ENCODE measurements at places on chromosomes 5 and 9. TPM values are rescaled to one million over a fixed set of nuclear protein-coding genes. Genes with fewer than 3 reads are reported as not detected.
A peak's percentile ranks its signal among the peaks of the same experiment; 100 is the strongest.

DNA sequence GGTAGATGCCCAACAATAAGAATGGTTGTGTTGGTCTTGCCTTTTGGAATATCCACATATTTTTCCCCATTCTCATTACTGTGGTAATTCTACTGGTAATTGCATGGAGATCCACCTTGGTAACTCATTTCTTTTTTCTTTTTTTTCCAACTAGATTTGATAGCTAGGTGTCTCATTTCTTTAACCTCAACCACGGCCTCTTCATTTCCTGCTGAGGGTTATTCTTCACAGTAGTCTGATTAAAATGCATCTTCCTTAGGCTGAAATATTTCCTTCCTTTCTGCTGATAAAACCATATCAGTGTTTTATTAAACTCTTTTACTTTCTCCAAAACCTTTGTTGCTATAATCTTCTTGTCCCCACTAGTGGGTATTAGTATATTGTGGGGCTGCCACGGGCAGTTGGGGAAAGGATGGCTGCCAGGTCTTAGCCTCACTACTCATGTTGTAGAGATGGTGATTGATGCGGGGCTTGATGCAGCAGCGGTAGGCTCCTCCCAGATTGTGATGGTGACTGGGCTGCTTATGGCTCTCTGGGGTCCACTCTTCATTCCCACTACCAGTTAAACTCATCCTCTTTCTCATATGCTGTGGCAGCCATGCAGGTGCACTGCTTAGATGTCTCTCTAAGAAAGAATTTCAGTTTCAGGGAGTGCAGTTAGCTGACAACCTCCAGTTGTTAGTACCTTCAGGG lies 35.9 kb downstream of the KIF2A start:
- no peak for DNase-seq

GRCh38 chr5:32449262-32449661 lies 4.7 kb upstream of the ZFR start:
- no peak for DNase-seq

DNA sequence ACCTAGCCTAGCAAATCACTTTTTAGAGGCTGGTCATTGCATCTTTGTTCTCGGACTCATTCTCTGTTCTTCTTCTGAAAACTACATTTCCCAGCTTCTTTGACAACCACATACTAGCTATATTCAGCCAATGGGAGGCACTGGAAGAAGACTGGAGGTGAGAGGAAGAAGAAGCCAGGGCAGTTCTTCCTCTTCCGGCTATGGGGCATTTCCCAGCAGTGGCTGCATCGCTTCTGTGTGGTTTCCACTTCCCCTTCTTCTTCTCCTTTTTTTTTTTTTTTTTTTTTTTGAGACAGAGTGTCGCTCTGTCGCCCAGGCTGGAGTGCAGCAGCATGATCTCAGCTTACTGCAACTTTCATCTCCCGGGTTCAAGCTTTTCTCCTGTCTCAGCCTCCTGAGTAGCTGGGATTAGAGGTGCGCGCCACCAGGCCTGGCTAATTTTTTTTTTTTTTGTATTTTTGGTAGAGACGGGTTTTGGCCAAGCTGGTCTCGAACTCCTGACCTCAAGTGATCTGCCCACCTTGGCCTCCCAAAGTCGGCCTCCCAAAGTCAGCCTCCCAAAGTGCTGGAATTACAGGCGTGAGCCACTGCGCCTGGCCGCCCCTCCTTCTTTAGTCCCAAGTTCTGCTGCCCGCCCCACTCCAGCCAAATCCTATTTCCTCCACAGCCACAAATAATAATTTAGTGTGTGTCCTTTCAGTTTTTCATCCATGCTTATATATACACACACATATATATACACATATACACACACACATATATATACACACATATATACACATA lies 6.9 kb upstream of the UBAP1 start:
- DNase-seq, result no peak

DNA sequence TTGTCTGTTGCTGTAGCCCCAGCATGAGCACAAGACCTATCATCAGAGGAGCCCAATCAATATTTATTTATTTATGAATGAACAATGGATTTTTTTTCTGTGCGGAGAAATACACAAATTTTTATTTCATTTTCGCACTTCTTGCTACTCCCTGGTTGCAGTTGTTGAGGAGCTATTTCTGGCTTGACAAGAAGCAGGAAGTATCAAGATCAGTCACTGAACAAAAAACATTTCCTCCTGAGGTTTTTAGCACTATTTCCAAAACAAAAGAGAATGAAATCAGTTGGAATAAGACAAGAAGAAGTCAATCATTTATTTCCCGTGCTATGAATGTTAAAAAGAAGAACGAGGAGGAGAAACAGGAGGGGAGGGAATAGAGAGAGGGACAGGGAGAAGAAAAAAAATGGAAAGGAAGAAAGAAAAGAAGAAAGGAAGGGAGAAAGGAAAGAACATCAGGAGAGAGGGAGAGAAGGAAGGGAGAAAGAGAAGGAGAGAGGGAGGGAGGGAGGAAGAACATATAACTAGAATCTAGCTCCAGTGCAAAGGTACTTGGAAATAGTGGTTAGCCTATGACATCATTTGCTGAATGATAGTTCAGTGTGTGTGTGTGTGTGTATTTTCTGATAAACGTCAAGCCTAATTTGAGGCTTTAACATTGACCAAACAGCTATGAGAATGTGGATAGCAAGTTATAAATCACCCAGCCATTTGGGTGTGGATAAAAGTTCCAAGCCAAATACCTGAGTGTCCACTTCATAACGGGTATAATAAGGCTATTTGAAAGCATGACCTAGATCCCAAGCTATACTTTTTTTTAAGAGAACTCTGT lies 586.0 kb downstream of the EBF1 start:
- DNase-seq, result peak; percentile 91

DNA sequence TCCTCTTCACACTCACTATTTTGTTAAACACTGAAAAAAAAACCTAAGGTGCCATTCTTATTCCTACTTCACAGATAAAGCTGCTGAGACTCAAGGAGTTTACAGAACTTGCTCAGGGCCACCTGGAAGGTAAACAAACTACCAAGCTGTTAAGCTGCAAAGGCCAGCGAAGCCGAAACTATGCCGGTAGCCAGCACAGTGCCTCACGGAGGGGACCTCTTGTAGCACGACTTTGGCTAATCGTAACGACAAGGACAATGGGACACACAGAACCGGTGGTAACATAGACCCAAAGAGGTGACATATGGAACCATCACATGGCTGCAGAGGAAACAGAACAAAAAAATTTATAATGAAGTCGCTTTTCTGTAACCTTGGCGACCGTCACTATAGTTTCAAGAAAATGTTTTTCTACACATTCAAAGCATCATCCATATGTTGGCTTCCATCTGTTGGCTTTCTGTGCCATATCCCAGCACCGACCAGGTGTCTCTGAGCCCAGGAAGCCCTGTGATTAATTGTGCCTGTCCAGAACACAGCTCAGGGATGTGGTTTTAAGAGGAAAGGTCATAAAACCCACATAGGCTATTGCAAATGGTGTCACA lies 60.3 kb downstream of the S1PR3 start:
- DNase-seq, result no peak

DNA sequence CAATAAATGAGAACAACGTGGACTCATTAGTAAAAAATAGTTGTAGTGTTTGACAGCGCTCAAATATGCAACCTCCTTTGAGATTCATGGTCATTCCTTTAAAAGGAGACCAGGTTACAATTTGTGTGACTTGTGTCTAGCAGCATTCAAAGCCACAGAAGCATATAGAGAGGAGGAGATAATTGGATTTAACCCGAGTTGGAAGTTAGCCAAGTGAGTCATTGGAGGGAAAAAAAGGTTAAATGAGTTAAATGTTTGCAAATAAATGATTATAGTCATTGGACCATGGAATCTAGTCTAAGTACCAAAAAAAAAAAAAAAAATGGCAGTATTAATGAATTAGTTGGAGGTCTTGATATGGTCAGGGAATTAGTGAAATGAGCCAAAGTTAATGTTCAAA lies 90.9 kb downstream of the ITGA1 start:
- DNase-seq, result peak; percentile 61

Gene SLC22A4
- 4.5 TPM for total RNA-seq

Gene TAF1L
- total RNA-seq, result 0.02 TPM

DNA sequence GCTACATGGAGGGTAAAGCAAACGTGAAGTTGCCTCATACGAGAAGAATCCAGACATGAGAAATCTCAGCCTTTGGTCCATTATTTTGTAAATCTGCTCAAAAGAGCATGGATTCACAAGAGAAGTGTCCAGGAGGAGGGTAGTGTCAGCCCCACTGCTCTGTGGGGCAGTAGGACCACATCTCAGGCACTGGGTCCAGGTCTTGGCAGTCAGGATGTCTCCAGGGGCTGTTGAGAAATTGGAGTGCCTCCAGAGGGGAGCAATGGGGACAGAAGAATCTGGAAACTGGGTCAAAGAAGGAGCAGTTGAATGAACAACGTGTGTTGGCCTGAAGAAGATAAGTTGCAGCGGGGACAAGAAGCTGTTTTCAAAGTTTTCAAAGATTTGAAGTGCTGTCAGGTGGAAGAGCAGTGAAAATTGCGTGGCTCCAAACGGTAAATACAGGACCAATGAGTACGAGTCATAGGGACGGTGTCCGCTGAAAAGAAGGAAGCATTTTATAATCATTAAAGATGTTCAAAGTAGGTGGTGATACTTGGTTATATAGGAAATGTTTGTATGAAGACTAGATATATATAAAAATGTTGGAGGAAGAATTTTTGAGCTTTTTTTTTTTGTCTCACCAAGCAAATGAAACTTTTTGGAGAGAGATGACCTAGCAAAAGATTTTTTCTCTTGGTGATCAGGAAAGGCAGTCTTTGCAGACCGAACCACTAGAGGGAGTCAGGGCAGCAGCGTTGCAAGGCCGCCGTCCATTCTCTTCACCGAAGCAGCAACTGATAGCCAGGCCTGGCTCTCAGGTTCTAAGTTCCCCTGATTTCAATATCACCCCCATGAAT lies 57.1 kb upstream of the ZBED3 start:
- peak; percentile 41 for DNase-seq

DNA sequence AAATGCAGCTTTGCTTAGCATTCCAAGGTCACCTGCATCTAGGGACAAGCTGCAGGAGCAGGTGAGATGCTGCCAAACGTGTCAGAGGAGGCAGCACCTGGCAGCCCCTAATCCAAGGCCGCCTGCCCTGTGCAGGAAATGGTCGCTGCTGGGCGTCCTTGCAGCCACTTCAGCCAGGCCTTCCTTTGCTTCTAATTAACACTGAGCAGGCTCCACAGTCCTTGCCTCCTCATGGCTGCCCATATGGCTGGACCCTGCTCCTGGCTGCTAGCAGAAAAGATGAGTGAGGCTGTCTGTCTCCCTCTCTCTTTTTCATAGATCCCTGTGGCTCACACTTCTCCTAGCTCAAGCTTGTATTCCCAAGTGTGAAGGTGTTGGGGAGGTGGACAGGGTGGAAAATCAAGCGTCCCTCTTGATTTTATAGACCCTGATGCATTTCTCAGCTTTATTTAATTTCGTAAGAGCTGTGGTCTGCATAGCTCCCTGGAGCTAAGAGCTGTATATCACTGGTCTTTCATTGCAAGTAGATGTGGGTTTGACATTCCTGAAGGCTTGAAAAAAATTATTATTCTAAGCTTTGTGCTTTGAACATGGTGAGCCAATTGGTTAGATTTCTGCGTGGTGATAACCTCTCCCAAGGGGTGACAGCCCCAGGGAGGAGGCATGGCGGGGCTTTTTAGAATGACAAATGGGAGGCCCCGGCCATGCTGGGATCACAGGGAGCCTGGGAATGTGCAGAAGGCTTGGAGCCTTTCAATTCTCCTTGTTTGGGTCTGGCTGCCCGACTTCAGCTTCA lies 193.8 kb downstream of the SLIT3 start:
- peak; percentile 59 for DNase-seq

Gene FAM169A
- 11.9 TPM for total RNA-seq

Gene PRR7
- total RNA-seq, result 9.9 TPM

Gene STKLD1
- 0.58 TPM for total RNA-seq

DNA sequence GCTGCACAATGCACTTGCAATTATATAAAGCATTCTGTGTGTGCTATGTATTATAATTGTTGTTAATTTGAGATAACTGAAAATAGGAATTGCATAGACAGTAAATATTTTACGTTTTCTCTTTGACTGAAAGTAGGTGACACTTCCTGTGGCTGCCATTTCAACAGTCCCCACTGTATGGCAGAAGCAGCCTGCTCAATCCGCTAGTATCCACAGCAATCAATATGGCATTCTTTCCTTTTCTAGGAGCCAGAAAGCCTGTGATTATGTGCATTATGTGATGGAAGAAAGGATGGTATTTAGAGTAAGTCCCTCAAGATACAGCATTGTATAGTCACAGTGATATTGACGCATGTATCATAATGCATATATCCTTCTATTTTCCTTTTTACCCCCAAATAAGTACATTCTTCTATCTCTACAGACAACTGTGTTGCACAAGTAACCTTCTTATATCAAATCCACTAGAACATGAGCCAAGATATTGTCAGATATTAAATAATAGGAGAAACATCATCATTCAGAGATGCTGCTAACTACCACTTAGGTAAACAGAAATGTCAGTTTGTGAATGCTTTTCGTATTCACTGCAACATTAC lies 59.7 kb downstream of the CARTPT start:
- peak; percentile 16 for DNase-seq

DNA sequence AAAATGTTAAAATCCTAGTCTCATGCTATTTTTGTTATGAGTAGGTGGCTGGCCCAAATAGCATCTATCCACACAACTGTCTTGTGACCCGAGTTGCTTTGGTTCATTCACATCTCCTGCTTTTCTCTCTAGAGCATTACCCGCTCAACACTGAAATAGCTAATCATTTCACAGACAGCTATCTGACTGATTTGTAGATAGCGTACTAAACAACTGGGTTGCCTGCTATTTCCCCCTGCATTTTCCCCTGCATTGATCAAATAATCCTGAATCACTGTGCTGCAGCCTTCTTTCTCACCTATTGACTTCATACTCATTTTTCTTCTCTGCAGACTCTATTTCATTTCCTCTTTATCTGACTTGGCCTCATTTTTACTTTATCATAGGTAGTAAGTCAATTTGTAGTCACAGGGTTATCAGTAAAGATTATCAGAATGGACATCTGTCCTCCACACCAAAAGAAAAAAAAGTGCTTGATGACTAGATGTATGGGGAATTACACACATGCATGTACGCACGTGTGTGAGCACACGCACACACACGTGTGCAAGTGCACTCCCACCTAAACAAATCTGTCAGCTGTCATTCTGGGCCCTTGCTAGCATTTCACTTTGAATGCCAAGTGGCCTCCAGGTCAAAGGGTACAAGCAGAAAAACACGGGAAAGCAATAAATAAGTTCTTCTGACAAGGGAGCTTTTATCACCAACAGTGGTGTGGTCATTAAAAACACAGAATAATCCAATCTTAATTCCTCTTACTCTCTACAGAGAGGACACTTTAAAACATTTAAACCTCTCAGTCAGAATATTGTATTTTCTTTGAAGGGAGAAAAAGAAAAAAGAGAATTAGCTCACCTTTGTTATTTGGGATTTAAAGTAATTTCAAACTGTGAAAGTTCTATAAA lies 501.6 kb downstream of the EFNA5 start:
- DNase-seq, result no peak

GRCh38 chr5:133868946-133869518 lies 99.4 kb downstream of the C5orf15 start:
- DNase-seq, result peak; percentile 57

Data from astrocyte (in vitro differentiated cells and primary cell).